ENCODE measurements at places on chromosomes 4 and X.

DNA sequence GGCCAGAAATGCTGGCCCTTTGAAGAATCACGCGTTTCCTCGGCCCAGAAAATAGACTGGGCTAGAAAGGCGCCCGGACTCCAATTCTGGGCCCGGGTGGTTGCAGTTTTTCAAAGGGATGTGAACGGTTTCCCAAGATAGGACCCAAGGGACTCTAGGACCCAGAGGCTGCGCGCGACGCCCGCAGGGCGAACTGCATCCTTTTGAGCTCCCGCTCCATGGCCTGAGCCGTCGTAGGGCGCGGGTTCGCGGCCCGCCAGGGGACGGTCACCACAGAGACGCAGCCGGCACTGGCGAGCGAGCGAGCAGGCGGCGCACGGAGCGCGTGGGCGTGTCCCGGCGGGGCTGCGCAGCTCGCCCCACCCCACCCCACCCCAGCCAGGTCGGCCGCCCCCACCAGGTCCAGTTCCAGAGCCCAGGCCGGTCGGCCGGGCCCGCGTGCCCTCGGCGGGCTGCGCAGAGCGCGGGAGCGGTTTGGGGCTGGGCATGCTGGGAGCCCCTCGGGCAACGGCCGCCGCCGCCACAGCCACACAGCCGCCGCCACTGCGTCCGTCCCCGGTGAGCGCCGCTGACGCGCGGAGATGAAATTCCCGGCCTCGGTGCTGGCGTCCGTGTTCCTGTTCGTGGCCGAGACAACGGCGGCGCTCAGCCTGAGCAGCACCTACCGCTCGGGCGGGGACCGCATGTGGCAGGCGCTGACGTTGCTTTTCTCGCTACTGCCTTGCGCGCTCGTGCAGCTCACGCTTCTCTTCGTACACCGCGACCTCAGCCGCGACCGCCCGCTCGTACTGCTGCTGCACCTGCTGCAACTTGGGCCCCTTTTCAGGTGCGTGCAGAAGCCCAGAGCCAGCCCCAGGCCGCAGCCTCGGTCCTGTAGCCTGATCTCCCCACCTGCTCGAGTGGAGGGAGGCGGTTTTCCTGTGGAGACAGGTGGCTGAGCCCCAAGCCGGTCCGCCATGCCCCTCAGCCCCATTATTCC lies at the start of gene XK:
TSS of gene XK (plus strand) at position 411 of the 979 bp plus-strand sequence. CDS start at position 582, 171 bp downstream.
- peak; percentile 58 for DNase-seq

DNA sequence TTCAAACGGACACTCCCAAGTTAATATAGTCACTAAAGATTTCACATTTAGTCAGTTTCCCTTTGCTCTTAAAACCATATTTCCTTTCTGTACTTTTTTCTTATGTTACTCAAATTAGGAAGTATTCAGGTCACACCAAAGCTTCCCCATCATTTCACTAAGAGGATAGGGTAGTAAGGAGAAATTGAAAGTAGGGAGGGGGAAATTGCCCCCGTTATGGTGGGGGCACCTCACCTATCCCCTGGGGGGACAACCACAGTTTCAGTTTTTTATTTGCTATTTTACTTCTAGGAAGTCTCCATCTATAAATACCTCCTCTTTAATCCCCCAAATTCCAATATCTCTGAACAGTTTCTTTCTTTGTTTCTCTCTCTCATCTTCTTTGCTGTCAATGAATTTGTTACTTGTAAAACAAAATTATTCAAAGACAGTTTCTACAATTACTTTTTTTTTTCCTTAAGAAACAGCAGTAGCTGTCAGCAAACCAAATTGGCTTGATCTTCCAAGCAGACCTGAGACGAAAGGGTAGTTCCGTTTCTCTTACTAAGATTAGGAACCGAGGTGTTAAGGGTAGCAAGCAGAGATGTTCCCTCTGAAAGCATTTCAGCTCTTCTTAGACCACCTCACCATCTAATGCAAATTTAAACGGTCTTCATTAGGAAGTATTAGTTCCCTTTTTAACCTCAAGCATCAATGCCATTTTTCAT lies 160.2 kb upstream of the KLF3 start:
- no peak for DNase-seq

GRCh38 chr4:164700471-164700870 lies 53.5 kb upstream of the SMIM31 start:
- no peak for DNase-seq

DNA sequence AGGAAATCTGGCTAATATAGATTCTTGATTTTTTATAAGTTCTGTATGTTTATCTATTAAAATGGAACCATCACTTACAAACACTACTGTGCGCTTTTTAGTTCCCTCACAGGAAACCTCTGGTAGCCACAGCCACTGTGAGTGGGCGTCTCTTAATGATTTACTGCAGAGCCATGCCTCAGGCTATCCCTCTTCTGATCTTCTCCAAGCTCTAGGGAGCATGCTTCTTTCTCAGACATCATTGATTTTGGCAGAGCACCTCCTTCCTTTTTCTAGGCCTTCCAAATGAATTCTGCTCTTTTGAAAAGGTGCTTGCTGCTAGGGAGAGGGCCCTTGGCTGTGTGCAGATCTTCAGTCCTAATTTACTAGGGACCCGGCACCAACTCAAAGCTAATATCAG lies 61.1 kb upstream of the STS start:
- no peak for DNase-seq

- DNase-seq, result no peak
Observed at GRCh38 chr4:146674829-146675570, 36.3 kb downstream of the POU4F2 start.

DNA sequence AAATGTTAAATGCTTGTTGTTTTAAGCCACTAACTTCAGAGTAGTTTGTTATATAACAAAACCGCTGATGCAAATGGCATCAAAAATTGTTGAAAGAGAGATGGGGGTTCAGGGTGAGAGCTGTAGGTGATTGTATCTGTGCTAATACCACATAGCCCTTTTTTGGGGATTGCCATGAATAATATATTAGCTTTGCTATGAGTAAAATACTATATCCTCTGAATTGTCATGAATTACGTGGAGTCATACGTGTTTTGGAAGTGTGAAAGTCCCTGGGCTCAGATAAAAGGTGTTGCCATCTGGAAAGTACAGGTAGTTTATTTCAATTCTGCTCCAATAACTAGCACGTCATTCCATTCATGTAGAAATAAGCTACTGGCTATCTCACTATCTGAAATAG lies 30.6 kb downstream of the DYNLT3 start:
- DNase-seq, result no peak

DNA sequence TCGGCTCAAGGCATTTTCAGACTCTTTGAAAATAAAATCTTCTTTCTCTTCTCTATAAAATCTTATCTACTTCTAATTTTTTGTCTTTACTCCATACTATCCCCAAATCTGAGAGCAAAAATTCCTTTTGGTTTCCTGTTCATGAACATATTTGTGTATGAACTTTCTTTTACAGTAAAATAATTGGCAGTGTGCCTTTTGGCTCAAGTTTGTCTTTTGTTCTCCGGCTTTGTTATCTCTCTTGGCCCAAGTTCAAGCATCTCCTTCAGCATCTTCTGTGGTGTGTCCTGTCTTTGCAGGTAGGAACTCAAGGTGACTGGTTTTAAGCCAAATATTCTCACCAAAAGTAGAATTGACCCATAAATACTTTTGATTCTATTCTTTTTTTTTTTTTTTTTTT lies 276.6 kb upstream of the FAT1 start:
- DNase-seq, result no peak

- DNase-seq, result no peak
Observed at GRCh38 chrX:39580043-39580442, 517.7 kb downstream of the BCOR start.

- DNase-seq, result no peak
Observed at GRCh38 chr4:182918791-182919302, 1.7 kb upstream of the DCTD start.

GRCh38 chr4:89640620-89641366 lies 196.2 kb downstream of the SNCA start:
- DNase-seq, result no peak

DNA sequence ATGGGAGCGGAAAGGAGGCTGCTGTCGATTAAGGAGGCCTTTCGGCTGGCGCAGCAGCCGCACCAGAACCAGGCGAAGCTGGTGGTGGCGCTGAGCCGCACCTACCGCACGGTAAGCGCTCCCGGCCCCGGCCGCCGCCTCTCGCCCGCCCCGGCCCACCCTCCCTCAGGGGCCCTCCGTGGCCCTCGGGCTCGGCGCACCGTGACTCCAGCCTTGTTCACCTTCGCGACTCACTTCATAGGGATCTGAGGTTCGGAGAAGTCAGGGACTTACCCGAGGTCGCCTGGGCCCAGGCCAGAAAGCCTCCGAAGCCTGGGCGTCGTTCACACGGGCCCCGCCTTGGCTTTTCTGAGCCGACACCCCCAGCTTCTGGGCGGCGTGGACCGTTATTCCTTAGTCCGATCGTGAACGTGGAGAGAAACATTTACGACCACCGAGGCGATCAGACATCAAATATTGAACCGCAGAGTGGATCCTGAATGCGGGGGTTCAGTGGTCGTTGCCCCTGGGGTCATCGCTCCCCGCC lies 362 bp downstream of the NCAPG start:
- DNase-seq, result peak; percentile 27

DNA sequence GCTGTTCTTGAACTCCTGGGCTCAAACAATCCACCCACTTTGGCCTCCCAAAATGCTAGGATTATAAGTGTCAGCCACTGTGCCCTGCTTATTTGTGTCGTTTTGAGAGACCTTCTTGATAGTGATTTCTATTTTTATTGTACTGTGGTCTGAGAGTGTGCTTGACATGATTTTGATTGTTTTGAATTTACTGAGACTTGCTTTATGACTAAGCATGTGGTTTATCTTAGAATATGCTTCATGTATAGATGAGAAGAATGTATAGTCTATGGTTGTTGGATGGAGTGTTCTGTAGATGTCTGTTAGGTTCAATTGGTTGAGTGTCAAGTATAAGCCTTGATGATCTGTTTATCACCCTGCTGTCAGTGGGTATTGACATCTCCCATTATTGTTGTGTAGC lies 789.3 kb downstream of the IL1RAPL1 start:
- DNase-seq, result no peak

- DNase-seq, result no peak
Observed at GRCh38 chr4:16418814-16419213, 192.5 kb upstream of the TAPT1 start.

DNA sequence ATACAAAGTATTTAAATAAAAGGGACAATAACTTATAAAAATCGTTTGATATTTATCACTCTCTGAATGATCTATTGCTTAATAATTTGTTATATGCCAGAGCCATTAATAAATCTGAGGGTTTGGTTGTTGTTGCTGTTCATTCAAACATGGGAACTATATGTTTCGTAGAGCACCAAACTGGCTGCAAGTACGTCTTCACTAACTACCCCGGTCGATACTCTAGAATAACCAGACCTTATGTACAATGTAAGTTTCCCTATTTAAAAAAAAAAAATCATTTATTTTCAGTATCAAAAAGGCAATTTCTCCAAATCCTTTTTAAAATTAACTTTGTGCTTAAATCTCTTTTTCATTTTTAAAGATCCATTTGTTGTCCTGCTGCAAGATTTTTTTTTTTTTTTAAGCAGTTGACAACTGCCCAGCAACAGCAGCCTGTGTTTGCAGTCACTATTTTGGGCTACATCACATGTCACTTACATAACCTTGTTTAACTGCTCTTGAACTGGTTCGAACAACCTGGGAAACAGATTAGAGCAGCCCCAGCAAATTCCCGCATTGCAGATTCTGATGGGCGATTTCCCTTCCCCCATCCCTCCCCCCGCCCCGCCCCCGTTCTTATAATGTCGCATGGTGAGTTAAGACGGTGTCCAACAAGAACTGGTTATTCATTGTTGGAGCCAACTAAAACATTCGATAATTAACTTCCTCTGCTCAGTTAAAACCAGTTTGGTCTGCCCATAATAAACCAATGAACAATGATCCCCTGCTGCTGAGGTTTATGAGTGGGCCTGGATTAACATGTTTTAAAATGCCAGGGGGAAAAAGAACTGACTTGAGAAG lies 238.9 kb downstream of the NR3C2 start:
- no peak for DNase-seq

- DNase-seq, result no peak
Observed at GRCh38 chr4:145716661-145717200, 36.8 kb downstream of the C4orf51 start.

- DNase-seq, result peak; percentile 5
Observed at GRCh38 chrX:119512146-119512800, 44.0 kb downstream of the SLC25A5 start.

DNA sequence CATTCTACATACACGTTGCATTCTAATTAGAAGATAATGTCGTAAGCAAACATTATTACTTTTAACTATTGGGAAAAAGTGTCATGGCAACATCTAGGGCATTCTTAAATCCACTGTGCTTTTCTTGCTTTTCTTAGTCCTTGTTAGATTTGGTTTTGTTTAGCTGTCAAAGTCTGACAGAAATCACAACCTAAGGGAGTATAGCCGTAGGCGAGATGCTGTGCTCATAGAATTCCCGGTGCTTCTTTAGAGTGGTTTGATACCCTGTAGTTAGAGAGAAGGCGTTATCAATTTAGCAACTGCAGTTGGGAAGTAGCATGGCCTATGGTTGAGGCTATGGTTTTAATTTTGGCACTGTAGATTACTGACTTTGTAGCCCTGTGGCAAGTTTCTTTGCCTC lies 45.7 kb downstream of the WWC2 start:
- no peak for DNase-seq

DNA sequence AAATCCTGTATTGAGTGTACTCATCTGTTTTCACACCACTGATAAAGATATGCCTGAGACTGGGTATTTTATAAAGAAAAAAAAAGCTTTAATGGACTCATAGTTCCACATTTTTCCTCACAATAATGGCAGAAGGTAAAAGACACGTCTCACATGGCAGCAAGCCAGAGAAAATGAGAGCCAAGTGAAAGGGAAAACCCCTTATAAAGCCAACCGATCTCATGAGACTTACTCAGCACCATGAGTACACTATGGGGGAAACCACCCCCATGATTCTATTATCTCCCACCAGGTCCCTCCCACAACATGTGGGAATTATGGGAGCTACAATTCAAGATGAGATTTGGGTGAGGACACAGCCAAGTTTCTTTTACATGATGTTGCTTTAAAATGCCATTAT lies 171.9 kb downstream of the GALNTL6 start:
- no peak for DNase-seq

DNA sequence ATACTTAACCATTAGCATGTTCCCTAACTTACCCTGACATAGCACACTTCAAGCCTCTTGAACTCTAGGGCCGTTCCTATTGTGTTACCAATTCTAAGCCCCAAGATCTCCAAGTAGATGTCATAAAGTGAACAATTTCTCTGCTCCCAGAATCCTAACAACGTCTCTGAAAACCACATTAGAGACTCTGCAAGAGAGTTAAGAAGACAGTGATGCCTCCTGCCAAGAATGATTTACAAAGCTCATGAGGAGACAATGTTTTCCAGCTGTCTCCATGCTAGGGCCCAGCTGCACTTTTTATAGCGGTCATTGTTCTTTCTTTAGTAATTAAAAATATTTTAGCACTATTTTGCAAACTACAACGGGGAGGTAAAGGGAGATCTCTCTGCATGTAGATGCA lies 358.4 kb downstream of the PPP3CA start:
- no peak for DNase-seq

- DNase-seq, result no peak
Observed at GRCh38 chr4:152044331-152045036, 283.7 kb upstream of the GATB start.

GRCh38 chrX:15245896-15246295 lies 24.0 kb downstream of the ASB9 start:
- DNase-seq, result no peak

GRCh38 chr4:43864616-43865146 lies 583.9 kb downstream of the KCTD8 start:
- DNase-seq, result no peak

- DNase-seq, result no peak
Observed at GRCh38 chr4:175469514-175469913, 342.6 kb downstream of the GPM6A start.
